Frontal cortex (tissue), 4 donors: ENCODE measurements at places on chromosomes 1 and 21. TPM values are rescaled to one million over a fixed set of nuclear protein-coding genes. Genes with fewer than 3 reads are reported as not detected.

Gene HFM1
- 69.3 TPM for total RNA-seq

Gene OR10J1
- total RNA-seq: not detected

Gene TNFRSF4
- not detected for total RNA-seq

Gene CA6
- not detected for total RNA-seq

Gene PROK1
- not detected for total RNA-seq

Gene CYP4Z1
- 0.41 TPM for total RNA-seq

Gene MSH4
- total RNA-seq: 1.6 TPM

Gene AMY1B
- total RNA-seq: not detected

Gene PTGFR
- total RNA-seq: 7.7 TPM

Gene KANK4
- total RNA-seq: 1.2 TPM

Gene FMO2
- total RNA-seq: 0.41 TPM

Gene CTSK
- total RNA-seq: 6.9 TPM

Gene TRIM45
- 3.7 TPM for total RNA-seq

Gene SLAMF8
- not detected for total RNA-seq

Gene AVPR1B
- not detected for total RNA-seq

Gene RHEX
- total RNA-seq: 0.41 TPM

Gene ADCY10
- 0.41 TPM for total RNA-seq

Gene PRAMEF2
- not detected for total RNA-seq

Gene LIPI
- total RNA-seq: not detected

Gene MKNK1
- total RNA-seq: 7.7 TPM

Gene BEST4
- total RNA-seq: 0.41 TPM

Gene MTARC1
- total RNA-seq: 19.6 TPM

Gene KPNA6
- 21.2 TPM for total RNA-seq

Gene DNAH14
- total RNA-seq: 37.5 TPM

Gene TSPEAR
- total RNA-seq: not detected

Gene PSRC1
- total RNA-seq: 7.7 TPM

Gene RNF186
- not detected for total RNA-seq

Gene MEX3A
- 43.2 TPM for total RNA-seq

Gene OVAAL
- total RNA-seq: not detected

Gene C1orf87
- not detected for total RNA-seq

Gene VANGL2
- 11.0 TPM for total RNA-seq

Gene TEX38
- total RNA-seq: not detected
